ENCODE measurements at places on chromosomes 7 and 10.

- DNase-seq, result peak; percentile 84
Observed at GRCh38 chr10:15703151-15703880, 16.4 kb downstream of the ITGA8 start.

DNA sequence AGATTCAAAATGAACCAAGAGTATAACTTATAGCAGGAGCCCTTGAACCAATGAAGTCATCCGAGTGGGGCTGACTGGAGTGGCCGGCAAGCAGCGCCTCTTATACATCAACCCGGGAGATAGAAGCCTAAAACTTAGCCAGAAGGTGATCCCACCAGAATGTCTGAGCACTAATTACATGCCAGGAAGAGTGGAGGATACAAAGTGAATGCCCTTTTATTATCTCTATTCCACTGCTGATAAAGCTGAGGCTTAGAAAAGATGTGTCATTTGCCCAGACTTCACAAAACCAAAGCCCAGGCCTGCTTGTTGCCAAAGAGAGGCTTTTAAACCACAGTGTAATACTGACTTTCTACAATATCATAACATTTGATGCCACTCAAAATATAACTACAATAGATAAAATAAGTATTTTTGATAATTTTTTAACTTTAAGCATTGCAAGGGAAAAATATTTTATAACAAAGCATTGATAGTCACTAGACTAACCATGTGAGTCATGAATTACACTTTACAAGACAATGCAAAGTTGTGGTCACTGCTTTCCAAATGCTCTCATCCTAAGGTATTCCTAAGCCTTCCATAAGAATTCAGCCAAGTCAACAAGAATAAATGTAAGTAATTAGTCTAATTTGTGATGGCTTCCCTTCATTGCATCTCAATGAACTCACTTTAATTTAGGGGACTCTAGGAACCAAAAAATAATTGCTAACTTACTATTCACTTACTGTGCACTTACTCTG, 58.6 kb upstream of the ARID5B start:
- DNase-seq, result peak; percentile 42

DNA sequence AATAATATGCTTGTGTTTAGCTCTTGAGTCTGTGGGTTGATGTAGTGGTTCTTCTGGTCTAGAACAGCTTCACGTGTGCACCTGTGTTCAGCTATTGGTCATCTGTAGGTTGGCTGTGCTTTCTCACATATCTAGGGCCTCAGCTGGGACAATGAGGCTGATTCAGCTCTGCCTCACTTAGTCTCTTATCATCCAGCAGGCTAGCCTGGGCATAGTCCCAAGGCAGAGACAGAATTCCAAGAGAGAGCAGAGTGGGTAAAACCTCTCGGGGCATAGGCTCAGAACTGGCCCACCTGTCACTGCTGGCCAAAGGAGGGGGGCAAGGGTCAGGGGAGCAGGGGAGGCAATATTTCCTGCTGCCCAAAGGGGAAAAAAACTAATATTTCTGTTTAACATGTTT, 32.0 kb upstream of the MXI1 start:
- DNase-seq, result no peak

- no peak for DNase-seq
Observed at GRCh38 chr7:24129597-24129996, 154.4 kb upstream of the NPY start.

DNA sequence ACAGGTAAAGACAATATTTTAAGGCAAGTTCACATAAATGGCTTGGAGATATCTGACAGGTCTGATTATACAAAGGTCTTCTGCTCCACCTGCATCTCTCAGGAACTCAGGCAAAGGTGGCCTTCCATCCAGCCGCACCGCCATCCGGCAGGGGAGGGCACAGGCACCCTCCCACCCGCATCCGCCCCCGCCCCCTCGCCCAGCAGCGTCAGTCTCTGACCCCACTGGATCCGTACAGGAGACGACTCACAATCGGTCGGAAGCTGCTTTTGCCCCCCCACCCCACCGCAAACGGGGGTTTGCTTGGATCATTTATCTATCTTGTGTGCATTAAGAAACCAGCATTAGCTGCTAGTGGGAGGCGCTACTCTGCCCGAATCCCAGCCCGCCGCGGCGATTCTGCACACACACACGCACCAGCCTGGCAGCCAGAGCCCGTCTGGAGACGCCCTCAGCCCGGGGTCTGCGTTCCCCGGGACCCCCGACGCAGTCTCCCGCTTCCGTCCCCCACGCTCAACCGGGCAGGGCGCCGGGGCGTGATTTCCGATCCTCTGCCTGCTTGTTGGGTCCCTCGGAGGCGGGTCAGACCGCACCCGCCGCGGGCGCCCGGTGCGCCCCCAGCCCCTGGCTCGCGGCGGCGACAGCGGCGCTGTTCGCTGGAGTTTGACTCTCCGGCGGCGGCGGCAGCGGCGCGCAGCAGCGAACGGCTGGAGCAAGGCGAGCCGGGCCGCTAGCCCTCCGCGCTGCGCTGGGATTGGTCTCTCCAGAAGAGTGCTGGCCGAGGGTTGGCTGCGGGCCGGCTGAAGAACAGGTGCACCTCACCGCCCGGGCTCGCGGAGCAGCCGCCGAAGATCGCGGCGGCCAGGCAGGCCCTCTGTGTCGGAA, 820 bp upstream of the NRG3 start:
- no peak for DNase-seq

DNA sequence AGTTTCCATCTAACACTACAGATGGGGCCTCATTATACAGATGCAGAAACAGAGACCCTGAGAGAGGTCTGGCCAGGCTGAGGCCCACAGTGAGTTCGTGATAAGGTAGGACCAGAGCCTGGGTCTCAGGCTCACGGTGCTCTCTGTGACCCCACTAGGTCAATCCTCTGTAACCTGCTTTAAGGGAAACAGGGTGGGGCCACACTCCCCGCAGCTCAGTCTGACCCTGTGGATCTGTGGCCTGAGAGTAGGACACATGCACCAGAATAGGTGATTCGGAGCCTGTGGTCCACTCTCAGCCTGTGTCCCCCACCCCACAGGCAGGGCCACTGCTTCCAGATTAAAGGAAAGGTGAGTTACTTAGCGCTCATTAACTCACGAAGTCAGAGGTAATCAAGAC, 137.8 kb upstream of the FAM20C start:
- DNase-seq, result no peak

- DNase-seq, result no peak
Observed at GRCh38 chr10:34931216-34931615, 116.1 kb upstream of the PARD3 start.

DNA sequence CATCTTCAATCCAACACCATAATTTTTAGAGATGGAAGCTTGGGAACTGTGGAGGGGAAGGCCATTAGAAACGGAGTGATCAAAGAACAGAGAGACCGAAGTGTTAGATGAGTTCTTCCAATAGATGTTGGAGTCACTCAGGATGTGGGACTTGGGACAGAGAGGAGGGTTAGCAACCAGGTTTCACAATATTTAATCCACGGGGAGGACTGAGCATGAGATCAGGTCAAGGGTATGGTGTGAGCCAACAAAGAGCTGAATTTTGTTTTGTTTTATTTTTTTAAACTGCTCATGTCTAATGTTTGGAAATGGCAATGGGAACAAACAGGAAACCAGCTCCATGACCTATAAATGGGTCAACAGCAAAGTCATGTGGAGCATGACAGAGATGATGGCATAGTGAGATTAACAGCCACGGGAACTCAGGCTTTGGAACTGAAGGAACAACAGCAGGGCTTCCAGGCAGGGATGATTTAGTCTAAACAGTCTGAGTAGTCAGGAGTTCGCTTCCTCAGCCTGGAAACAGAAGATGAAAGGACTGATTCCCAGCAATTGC, 38.9 kb upstream of the AMPH start:
- peak; percentile 47 for DNase-seq

Data from adipocyte (in vitro differentiated cells).